ENCODE measurements at places on chromosomes 12 and 14. TPM values are rescaled to one million over a fixed set of nuclear protein-coding genes. Genes with fewer than 3 reads are reported as not detected.

DNA sequence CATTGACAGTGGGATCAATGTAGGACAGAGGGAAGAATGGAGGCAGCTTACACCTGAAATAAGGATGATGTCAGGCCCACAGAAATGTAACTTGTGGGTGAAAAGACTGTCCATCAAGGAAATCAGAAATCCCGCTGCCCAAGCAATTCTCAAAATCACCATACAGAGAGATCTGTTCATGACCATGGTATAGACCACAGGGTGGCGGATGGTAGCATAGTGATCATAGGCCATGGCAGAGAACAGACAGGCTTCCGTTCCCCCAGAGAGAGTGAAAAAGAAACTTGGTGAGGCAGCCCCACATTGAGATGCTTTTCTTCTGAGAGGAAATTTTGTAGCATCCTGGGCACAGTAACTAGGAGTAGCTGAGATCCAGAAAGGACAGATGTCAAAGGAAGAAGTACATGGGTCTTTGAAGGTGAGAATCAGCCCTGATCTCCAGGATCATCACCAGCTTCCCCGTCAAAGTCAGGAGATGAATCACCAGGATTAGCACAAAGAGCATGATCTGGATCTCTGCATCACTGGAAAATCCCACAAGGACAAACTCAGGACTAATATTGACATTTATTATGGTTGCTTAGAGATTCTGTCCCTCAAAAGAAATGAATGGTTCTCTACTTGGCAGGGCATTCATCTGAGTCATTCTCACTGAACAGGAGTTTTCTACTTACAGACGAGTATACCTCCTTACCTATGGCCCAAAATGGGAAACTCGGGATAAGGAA is 5.5 kb upstream of the ZNF641 start:
- H3K27me3 ChIP-seq, result no peaks in the 10 kb centered on the region
- H3K36me3 ChIP-seq, result peaks cover 28% of the 10 kb centered on the region
- H3K27ac ChIP-seq, result no peak overlapping the region

DNA sequence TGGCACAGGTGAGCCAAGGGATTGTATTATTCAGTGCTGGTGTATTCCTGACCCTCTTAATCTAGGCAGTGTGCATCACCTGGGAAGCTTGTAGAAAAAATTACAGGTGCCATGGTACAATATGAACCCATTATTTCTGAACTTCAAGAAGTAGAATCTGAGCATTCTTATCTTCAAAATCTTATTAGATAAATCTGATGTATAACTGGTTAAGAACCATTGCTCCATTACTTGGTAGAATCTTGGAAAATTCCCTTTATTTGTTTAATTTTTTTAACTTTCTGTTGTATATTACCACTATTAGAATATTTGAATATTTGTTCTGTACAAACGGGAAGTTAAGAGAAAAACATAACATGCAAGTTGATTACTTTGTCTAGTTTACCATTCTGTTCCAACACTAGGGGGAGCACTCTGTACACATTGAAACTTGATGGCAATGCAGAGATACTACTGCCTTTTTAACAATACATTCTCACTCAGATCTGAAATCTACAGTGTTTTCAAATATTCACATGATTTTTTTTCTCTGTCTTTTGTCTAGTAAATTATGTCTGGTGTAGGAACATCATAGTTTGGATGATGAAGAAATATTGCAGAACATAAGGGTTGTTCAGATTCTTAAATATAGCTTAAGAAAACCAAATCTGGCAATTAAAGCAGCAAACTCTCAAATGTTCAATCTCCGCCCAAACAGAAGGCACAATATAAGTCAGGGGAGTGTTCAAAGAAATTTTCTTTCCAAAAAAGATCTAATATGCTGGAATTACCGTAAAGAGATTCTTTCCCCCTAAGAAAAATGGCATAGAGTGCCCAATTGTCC is 196.6 kb downstream of the PCNX1 start:
- no peaks in the 10 kb centered on the region for H3K4me1 ChIP-seq
- H3K4me3 ChIP-seq, result no peak overlapping the region
- no peak overlapping the region for H3K27ac ChIP-seq

Gene LTBR
- total RNA-seq, result 119 TPM

DNA sequence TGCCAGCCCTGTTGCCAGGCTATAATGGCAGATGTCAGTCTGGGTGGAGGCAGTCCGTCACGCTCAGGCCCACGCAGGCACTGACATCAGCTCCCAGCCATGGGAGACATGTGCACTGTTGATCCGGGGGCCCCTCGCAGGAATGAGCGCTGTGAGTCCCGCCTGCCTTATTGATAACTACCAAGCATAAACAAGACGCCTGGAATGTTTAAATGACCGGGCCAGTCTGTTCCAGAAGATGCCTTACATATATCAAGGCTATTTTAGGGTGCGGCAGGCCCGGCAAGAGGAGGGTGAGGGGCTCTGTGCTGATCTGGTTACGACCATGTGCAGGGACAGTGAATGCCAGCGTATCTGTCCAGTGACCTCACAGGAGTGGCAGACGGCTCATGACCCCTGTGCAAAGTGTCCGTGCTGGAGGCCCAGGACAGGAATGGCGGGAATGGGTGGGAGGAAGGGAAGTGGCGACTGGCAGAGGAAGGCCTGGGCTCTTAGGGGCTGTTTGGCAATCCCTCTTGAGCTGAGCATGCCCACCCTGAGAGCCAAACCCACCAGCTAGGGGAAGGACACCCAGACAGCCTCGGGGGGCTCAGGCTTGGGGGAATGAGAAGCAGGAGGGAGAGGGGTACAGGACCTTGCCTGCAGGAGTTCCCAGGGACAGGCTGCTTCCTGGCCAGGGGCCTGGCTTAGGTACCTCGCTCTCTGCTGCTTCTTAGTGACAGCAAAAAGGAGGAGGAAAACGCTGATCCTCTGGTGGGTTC is 49.3 kb downstream of the DLK1 start:
- no peak overlapping the region for H3K27ac ChIP-seq
- no peak overlapping the region for H3K4me3 ChIP-seq
- no peaks in the 10 kb centered on the region for H3K36me3 ChIP-seq
- DNase-seq, result no peak
- H3K27me3 ChIP-seq, result no peaks in the 10 kb centered on the region
- no peaks in the 10 kb centered on the region for H3K4me1 ChIP-seq

GRCh38 chr12:117508468-117508867 is 147.0 kb upstream of the NOS1 start:
- no peaks in the 10 kb centered on the region for H3K27me3 ChIP-seq
- H3K4me3 ChIP-seq, result no peak overlapping the region
- no peaks in the 10 kb centered on the region for H3K36me3 ChIP-seq
- H3K4me1 ChIP-seq, result no peaks in the 10 kb centered on the region
- H3K27ac ChIP-seq, result no peak overlapping the region

- H3K27me3 ChIP-seq, result no peaks in the 10 kb centered on the region
- no peak overlapping the region for H3K27ac ChIP-seq
- H3K36me3 ChIP-seq, result peaks cover 8% of the 10 kb centered on the region
- DNase-seq, result peak; percentile 87
- peaks cover 11% of the 10 kb centered on the region for H3K4me1 ChIP-seq
These were observed 28.6 kb downstream of the SUDS3 start for GRCh38 chr12:118404876-118405521.

DNA sequence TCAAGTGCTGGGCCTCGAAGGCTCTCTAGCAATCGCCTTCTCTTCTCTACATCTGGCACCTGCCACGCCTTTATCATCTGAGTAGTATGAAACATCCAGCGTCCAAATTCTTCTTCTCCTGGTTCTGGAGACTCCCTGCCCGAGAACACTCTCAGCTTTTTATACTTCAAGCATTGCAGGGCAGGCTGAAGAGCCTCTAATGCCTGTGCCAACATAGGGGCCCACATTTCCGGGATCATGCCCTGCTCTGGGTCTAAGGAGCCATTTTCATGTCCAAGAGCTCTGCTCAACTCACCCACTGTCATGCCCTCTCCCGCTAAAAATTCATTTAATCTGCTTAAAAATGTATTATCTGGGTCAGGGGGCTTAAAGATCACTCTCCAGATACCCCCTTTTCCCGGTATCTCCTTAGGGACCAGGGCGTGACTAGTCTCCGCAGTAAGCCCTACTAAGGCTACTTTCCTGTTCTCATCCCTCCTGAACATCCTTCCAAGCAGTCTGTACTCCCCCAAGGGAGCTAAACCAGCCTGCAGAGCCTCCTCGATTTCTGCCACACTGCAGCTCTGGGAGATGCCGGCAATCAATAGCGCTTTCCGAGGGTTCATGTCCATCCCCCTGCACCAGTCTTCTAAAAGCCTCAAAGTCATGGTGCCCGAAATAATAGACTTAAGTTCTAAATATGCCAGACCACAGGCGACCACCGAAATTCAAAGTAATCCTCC is 940 bp downstream of the MOAP1 start:
- H3K27me3 ChIP-seq, result no peaks in the 10 kb centered on the region
- H3K27ac ChIP-seq, result peak overlapping the region; percentile 94
- H3K4me3 ChIP-seq, result peak overlapping the region; percentile 72
- no peaks in the 10 kb centered on the region for H3K36me3 ChIP-seq

- H3K36me3 ChIP-seq, result no peaks in the 10 kb centered on the region
- no peak overlapping the region for H3K27ac ChIP-seq
- no peak for DNase-seq
- H3K4me3 ChIP-seq, result no peak overlapping the region
These were observed 206.4 kb downstream of the PTPRO start for GRCh38 chr12:15528666-15529065.

GRCh38 chr12:84463741-84464495 is 448.7 kb downstream of the SLC6A15 start:
- H3K27ac ChIP-seq, result no peak overlapping the region
- no peaks in the 10 kb centered on the region for H3K4me1 ChIP-seq
- no peaks in the 10 kb centered on the region for H3K27me3 ChIP-seq
- H3K4me3 ChIP-seq, result no peak overlapping the region
- no peaks in the 10 kb centered on the region for H3K36me3 ChIP-seq

GRCh38 chr12:1584326-1584725 is 10.1 kb downstream of the FBXL14 start:
- no peak overlapping the region for H3K4me3 ChIP-seq
- H3K27ac ChIP-seq, result no peak overlapping the region
- H3K4me1 ChIP-seq, result no peaks in the 10 kb centered on the region
- no peaks in the 10 kb centered on the region for H3K27me3 ChIP-seq
- no peak for DNase-seq
- H3K36me3 ChIP-seq, result peaks cover 4% of the 10 kb centered on the region

Gene LMO3
- 12.4 TPM for total RNA-seq

DNA sequence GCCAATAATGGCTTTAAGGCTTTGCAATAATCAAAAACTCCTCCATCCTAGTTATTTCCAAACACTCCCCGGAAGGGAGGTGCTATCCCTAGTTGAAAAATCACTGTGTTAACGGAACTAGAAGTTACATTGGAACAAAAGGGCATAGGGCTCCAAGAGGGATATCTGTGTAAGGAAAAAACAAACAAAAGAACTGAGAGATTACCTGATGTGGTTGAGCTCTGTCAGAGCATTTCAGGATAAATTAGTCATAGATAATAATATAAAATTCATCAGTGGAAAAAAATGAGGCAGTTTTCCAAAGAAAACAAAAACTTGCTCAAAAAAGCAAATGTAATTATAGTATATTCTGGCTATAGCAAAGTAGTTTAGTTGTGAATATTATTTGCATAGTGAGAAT is 27.4 kb upstream of the PAPLN start:
- H3K4me3 ChIP-seq, result no peak overlapping the region
- H3K36me3 ChIP-seq, result peaks cover 91% of the 10 kb centered on the region
- H3K4me1 ChIP-seq, result no peaks in the 10 kb centered on the region
- no peak for DNase-seq

GRCh38 chr12:132583411-132583710 is 27.0 kb downstream of the LRCOL1 start:
- H3K27ac ChIP-seq, result no peak overlapping the region
- no peak for DNase-seq
- peaks cover 32% of the 10 kb centered on the region for H3K4me1 ChIP-seq

Gene ARHGEF40
- total RNA-seq, result 72.5 TPM

DNA sequence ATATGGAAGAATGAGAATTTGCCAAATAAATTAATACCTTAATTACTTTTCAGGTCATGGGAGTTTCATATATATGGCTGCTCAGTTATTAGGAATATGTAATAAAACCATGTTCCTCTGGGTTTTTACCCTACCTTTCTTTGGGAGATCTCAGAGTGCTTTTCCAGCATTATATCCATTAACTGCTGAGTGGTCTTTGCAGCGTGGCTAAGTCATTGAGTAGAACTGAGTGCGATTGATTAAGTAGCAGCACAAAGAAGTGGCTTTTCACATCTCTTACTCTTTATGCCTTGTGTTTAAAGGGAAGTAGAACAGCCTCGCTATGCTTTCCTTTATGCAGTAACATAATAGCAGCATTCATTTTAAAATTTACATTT is 340.1 kb downstream of the SNAPC1 start:
- H3K27me3 ChIP-seq, result no peaks in the 10 kb centered on the region
- no peak overlapping the region for H3K27ac ChIP-seq
- DNase-seq, result no peak
- no peak overlapping the region for H3K4me3 ChIP-seq

- no peak for DNase-seq
- no peaks in the 10 kb centered on the region for H3K4me1 ChIP-seq
- H3K27me3 ChIP-seq, result peaks cover 18% of the 10 kb centered on the region
These were observed 563 bp upstream of the STXBP6 start for GRCh38 chr14:25050269-25051150.

Gene PALS1
- 24.6 TPM for total RNA-seq

- no peak for DNase-seq
- no peak overlapping the region for H3K27ac ChIP-seq
- no peaks in the 10 kb centered on the region for H3K27me3 ChIP-seq
- no peak overlapping the region for H3K4me3 ChIP-seq
- no peaks in the 10 kb centered on the region for H3K36me3 ChIP-seq
These were observed 140.6 kb downstream of the PDE3A start for GRCh38 chr12:20508962-20509361.

- H3K27me3 ChIP-seq, result no peaks in the 10 kb centered on the region
- H3K36me3 ChIP-seq, result peaks cover 12% of the 10 kb centered on the region
- H3K4me3 ChIP-seq, result no peak overlapping the region
- no peak overlapping the region for H3K27ac ChIP-seq
These were observed 41.6 kb downstream of the RNF34 start for GRCh38 chr12:121441555-121441954.

Gene SLC22A17
- total RNA-seq, result 91.0 TPM

DNA sequence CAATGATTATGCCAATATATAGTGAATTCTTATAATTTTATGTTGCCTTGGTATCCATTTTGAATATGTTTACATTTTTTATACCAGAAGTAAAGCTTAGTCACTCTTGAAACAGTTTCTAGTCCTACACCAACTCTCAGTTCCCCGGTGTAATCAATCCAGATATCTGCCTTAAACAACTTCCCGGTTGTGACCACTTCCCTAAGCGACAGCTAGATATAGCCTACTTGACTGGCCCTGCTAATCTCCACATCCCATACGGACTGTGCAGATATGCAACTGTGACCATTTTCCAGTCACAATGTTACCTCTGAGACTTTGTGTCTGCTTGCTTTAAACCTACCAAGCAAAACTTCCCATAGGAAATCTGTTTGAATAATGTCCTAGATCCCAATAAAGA is 1551.5 kb upstream of the SEL1L start:
- no peak overlapping the region for H3K27ac ChIP-seq
- H3K4me1 ChIP-seq, result no peaks in the 10 kb centered on the region
- no peaks in the 10 kb centered on the region for H3K36me3 ChIP-seq
- no peaks in the 10 kb centered on the region for H3K27me3 ChIP-seq

GRCh38 chr12:16636435-16637055 is 30.6 kb upstream of the LMO3 start:
- no peaks in the 10 kb centered on the region for H3K27me3 ChIP-seq
- DNase-seq, result no peak
- no peaks in the 10 kb centered on the region for H3K36me3 ChIP-seq

- no peak overlapping the region for H3K27ac ChIP-seq
- no peaks in the 10 kb centered on the region for H3K36me3 ChIP-seq
- no peak overlapping the region for H3K4me3 ChIP-seq
- DNase-seq, result no peak
- H3K4me1 ChIP-seq, result no peaks in the 10 kb centered on the region
These were observed 31.8 kb upstream of the TEX22 start for GRCh38 chr14:105366386-105367074.

GRCh38 chr14:100695423-100695738 is 31.3 kb upstream of the DLK1 start:
- H3K36me3 ChIP-seq, result no peaks in the 10 kb centered on the region
- H3K27ac ChIP-seq, result no peak overlapping the region
- no peak for DNase-seq
- H3K4me3 ChIP-seq, result no peak overlapping the region

Gene KRT2
- not detected for total RNA-seq

All from tibial nerve (tissue), 4 donors.